ENCODE measurements at places on chromosomes 1 and 21. TPM values are rescaled to one million over a fixed set of nuclear protein-coding genes. Genes with fewer than 3 reads are reported as not detected.

The PLD5 gene
- total RNA-seq, result not detected

The SLC6A17 gene
- 1.0 TPM for total RNA-seq

The PDZK1 gene
- total RNA-seq, result under 0.01 TPM

The PDE9A gene
- total RNA-seq, result 2.1 TPM

The ZNF648 gene
- not detected for total RNA-seq

The LRRC3 gene
- total RNA-seq, result 0.98 TPM

The S100A7 gene
- not detected for total RNA-seq

The LMX1A gene
- total RNA-seq, result not detected

The IL23R gene
- total RNA-seq, result not detected

The NBPF10 gene
- total RNA-seq, result 0.22 TPM

The LCE3D gene
- total RNA-seq, result not detected

The VAV3 gene
- total RNA-seq, result 90.8 TPM

The SPATA46 gene
- total RNA-seq, result not detected

The CALML6 gene
- total RNA-seq, result under 0.01 TPM

The SLC25A24 gene
- total RNA-seq, result 42.7 TPM

The DDOST gene
- total RNA-seq, result 319 TPM

The HTR6 gene
- not detected for total RNA-seq

The DYRK3 gene
- total RNA-seq, result 22.6 TPM

The DNAJC8 gene
- 39.8 TPM for total RNA-seq

The IPO9 gene
- 16.8 TPM for total RNA-seq

The HCRTR1 gene
- total RNA-seq, result 5.3 TPM

The ETS2 gene
- 25.2 TPM for total RNA-seq

The MCOLN2 gene
- under 0.01 TPM for total RNA-seq

The AMY1C gene
- not detected for total RNA-seq

The GFI1 gene
- total RNA-seq, result under 0.01 TPM
